ENCODE measurements at places on chromosomes 1 and 21.

- no peak for DNase-seq
These were observed 26.5 kb downstream of the UTS2 start for GRCh38 chr1:7826363-7826762.

- DNase-seq: no peak
These were observed 21.8 kb downstream of the GBP2 start for GRCh38 chr1:89104147-89104546.

- DNase-seq: no peak
These were observed 38.2 kb downstream of the TTLL7 start for GRCh38 chr1:83960669-83961277.

GRCh38 chr1:207335695-207336363 lies 14.4 kb downstream of the CD55 start:
- DNase-seq: no peak

GRCh38 chr1:235006816-235007215 lies 121.8 kb downstream of the TOMM20 start:
- no peak for DNase-seq

GRCh38 chr1:36155408-36156328 lies at the start of gene MAP7D1:
Gene MAP7D1, plus strand, starts transcription at chr1:36156160. Its CDS starts 258 bp downstream, at chr1:36156418.
- peak; percentile 85 for DNase-seq

GRCh38 chr1:245549996-245550719 lies 395.4 kb downstream of the KIF26B start:
- no peak for DNase-seq

GRCh38 chr1:173205146-173206051 lies 1.7 kb downstream of the TNFSF4 start:
- DNase-seq: peak; percentile 3

DNA sequence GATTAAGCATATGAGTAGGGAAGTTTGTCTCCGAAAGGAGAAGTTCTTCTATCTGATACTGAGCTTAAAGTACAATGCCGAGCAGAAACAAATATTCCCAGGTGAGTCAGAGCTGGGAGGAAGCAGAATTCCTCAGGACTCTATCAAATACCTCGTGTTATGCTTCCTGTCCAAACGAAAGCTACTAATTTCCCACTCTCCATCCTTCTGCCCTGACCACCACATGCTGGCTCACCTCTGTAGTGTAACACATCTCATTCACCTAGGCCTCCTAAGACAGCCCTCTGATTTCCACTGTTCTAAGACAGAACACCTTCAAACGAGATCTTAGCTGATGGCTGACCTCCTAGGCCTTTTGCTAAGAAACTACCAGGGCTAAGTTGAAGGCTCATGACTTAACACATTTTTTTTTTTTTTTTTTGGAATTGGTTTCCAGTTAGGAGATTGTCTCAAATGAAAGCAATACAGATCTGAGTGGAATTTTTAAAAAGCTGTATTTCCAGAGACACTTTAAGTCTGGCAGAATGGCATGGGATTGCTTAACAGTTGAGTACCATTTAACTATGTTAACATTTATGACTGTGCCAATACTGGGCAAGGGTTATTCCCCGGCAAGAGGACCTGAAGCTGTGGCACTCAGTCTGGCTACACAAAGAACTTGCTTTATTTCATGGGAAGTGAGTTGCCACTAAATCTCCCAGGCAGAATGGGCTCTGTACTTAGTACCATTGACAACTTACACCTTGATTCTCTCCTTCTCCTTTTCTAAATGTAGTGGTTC lies 583.4 kb downstream of the DPYD start:
- no peak for DNase-seq

DNA sequence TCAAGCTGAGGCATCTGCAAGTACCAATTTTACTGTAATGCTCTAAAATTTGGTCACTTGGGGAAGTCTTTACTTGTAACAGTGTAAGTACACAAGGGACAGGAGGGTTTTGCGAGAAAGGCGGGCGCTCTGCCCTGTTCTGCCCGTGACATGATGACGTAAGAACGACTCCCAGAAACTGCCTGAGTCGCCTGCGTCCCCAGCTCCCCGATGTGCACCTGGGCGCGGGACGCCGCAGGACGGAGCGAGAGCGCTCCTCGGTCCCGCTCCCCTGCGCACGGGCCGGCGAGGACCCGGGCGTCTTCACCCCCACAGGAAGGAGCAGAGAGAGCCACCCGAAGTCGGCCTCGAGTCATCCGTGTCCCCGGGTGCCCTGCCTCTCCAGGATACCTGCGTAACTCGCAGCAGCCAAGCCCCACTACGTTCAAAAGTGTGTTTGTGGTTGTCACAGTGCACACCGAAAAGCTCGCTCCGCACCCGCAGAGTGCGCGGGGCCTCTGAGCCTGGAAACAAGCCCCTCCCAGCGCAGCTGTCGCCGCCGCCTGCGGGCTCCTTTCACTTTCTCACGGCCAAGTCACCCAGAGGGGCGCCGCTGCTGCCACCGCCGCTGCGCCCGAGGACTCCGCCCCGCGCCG lies 3.3 kb upstream of the ZBTB18 start:
- DNase-seq: peak; percentile 93

- DNase-seq: peak; percentile 49
These were observed 41.9 kb downstream of the CD34 start for GRCh38 chr1:207868774-207869721.

GRCh38 chr21:46295177-46295770 lies 9.1 kb downstream of the YBEY start:
- no peak for DNase-seq

- DNase-seq: no peak
These were observed 60.4 kb downstream of the ARHGEF10L start for GRCh38 chr1:17599954-17600300.

GRCh38 chr1:225891229-225891972 lies 2.5 kb upstream of the LEFTY1 start:
- no peak for DNase-seq

GRCh38 chr21:35081861-35082260 lies 32.8 kb upstream of the RUNX1 start:
- no peak for DNase-seq

DNA sequence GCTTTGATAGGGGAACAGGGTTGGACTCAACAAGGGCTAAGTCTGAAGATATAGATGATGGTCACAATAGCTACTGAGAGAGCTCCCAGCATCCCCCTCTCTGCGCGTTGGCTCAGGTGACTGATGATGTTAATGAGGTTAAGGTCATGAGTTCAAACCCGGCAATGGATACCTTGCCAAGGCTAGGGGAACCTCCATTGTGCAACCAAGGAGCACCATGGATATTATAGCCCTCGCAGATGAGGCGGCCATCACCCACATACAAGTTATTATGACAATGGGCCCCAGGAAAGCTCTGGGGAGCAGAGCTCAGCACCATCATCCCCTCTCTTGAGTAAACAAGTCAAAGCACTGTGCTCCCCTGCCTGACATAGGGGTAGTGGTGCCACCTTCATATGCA lies 8.2 kb downstream of the KCNA2 start:
- DNase-seq: no peak

DNA sequence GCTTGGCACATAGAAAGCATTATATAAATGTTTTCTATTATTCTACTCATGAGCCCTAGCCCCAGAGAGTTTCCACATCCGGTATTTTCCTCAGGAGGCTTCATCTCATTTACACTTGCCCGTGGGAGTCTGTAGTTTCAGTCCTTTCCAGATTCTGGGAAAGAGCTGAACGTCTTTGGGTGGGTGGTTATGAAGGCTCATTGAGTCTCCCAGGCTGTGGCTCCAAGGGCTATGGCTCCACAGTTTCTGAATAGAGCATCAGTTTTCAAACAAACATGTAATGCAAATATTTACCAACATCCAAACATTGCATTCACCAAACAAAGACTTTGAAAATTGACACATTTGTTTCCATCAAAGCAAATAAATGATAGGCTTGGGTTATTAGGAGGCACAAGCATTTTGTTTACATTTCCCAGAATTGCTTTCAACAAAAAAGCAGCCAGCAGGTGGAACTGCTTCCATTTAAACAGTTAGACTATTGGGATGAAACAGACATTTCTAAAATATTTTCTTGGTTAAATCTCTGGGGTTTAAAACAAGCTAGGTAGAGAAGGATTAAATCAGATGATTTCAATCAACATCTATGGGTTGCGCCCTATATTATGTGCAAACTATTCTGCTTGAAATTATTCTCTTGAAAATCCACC lies 1.3 kb upstream of the LEMD1 start:
- DNase-seq: no peak

DNA sequence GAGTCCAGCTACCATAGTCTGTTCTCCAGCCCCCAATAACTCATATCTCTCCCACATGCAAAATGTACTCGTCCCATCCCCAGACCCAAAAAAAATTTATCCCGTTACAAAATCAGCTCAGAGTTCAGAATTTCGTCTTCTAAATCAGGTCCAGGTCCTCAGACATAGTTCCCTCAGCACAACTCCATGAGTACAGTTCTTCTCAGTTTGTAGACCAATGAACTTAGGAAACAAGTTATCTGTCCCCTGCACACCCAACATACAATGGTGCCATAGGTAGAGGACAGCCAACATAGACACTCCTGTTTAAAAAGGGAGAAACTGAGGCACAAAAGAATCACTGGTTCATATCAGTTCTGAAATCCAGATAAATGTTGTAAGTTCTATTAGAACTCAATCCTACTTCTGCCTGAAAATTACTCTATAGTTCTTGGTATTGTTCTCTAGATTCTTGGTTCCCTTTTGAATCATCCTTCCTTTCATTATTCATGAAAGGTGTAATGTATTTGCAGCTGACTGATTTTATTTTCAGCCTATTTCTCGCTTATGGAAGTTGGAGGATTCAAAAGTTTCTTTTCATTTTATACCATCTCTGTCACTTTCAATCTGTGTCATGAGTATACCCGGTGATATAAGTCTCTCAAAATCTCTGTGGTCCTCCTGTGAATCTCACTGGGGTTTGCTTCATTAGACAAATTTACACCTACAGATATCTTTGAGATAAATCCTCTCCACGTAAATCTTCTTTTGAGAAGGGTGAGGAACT lies 75.8 kb upstream of the TSPAN2 start:
- DNase-seq: no peak

DNA sequence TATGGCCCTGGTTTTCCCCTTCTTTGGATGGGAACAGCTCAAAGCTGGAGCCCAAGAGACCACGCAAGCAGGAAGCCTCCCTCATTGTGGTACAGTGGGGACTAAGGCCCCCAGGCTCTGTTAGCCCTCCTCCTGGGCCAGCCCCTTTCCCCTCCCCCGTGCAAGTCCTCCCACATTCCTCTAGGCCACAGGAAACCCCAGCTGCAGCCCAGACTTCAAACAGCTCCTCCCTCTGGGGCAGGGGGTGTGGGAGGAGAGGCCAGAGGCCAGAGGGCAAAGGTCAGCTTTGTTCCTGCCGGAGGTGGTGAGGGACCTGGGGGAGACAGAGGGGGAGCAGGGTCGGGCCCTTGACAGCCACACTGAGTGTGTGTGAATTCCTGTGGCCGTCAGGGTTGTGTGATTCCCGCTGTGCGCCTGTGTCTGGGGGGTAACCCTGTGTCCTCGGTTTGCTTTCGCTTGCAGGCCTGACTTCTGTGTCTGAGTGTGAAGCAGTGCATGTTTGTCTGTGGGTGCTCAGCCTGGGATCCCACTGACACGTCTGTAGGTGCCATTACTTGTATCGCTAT lies 3.4 kb upstream of the AHDC1 start:
- no peak for DNase-seq

DNA sequence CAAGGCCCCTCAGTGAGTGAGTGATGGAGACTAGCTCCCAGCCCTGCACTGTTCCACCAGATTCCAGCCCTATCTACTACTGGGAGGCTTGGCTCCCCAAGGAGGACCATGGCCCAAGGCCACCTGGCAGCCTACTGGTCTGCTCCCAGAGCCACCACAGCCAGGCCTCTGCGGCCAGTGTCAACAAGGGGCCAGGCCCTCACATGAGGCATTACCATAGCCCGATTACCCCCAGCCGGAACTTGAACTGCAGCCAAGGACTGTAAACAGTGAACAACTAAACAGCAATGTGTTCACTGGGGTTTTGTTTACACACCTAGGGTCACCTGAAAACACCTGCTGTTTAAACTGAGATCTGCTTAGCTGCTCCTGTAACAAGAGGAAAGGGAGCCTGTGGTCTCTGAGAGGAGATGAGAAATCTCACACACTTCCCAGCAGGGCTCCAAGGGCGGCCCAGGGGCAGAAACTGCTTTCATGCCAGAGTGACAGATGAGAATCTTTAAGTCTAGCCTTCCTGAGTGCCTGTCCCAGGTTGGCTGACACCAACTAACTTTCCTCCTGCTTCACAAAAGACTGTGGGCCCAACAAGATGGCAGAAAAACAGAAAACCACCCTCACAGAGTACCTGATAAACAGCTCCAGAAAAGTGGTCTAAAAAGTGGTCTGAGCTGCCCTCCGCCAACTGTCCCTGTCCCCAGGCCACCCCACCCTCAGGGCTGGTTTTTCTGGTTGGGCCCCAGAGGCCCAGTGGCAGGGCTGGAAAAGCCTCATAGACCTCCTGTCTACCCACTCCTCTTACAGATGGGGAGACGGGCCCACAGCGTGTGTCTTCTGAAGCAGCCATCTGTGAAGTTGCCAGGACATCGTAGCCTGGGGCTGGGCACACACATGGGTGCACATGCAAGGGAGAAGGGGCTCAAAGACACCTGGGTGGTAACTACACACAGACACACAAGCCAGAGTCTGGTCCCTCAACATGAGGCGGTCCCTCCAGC lies 28.8 kb downstream of the MEF2D start:
- DNase-seq: no peak

Data from effector CD4-positive, alpha-beta T cell (primary cell).